ENCODE measurements at places on chromosomes 2 and 18.

DNA sequence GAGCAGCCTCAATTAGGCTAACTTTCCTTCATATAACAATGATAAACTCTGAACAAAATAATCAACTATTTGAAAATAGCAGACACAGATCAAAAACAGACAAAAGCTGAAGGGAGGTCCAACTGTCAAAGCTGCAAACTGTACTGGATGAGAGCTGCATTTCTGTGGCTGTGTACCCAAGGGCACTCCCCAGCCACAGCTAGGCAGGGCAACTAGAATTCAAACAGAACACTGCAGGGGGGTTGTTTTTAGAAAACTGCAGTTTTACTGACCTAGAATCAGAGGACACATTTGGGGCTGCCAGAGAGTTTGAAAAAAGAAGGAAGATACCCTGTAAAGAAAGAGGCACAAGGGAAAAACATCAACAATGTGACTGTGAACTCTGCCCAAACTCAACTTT lies 56.8 kb downstream of the SMAD2 start:
- DNase-seq = no peak

DNA sequence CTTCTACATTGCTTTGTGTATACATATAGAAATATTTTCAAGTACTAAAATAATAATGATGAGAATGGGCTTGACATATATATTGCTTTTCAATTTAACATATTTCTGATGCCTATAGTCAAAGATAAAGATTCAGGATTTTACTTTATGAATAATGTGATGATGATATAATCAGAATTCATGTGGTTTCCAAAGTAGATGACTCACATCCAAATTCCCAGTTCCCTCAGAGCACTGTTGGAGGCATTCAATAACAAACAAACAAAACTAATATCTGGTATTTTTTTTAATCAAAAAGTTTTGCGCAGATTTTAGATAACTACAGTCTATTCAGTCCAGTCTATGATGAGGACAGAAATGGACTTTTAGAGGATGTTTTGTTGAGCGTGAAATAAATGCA lies 2094.5 kb upstream of the CELF4 start:
- DNase-seq = no peak

DNA sequence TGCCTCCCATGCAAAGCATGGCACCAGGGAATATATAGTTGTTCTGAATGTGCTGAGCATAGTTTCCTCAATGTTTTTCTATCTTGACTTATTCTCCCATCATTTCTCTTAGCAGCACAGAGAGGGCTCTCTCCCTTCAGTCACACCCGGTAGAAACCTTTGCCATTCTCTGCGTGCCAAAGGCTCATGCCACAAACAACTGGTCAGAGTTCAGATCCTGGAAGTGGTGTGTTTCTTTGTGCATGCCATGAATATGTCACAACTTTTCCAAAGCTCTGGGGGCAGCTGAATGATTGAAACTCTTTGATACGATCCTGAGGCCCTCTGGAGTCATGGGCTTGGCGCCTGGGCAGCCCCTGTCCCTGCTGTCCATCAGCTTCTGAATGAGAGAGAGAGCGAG lies 28.0 kb upstream of the EDAR start:
- DNase-seq = no peak

- no peak for DNase-seq
These were observed 84.8 kb upstream of the NCKAP5 start for GRCh38 chr2:133653056-133653455.

All from stimulated activated CD4-positive, alpha-beta T cell treated with anti-CD3 and anti-CD28 coated beads, Interleukin-2, amount 100 ng/mL, for 48 hours (primary cell).